ENCODE measurements at places on chromosomes 11 and 22.

- DNase-seq: no peak
Observed at GRCh38 chr22:35525687-35526332, 14.8 kb upstream of the RASD2 start.

- no peak for DNase-seq
Observed at GRCh38 chr22:49956914-49957825, 3.4 kb upstream of the PIM3 start.

GRCh38 chr11:120212926-120213325 lies 2.1 kb downstream of the OAF start:
- no peak for DNase-seq

GRCh38 chr11:62930157-62930556 lies 9.0 kb upstream of the CHRM1 start:
- no peak for DNase-seq

DNA sequence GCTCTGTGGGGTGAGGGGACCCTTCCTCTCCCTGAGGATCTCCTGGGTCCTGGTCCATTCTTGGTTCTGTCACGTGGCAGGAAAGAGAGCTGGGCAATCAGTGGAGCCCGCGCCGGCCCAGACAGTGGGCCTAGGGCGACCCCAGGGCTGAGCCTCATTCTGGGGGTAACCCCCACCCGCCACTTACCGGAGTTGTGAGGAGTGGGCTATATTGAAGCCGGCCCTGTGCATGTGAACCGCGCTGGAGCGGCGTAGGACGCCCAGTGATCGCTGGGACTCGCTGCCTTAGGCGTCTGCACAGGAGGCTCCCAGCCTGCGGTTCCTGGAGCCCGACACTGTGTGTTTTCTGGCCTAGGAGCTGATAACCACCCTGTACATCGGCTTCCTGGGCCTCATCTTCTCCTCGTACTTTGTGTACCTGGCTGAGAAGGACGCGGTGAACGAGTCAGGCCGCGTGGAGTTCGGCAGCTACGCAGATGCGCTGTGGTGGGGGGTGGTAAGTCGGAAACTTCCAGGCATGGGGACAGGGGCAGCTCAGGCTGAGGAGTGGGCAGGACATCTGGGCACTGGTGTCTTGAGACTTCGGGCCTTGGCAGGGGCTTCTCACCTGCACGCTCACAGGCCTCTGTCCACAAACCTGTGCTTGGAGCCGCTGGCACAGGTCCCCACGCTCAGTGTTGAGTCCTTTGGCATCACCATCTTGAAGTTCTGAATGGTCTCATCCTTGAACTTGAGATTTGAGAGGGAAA lies 127.1 kb downstream of the KCNQ1OT1 start:
- DNase-seq: no peak

DNA sequence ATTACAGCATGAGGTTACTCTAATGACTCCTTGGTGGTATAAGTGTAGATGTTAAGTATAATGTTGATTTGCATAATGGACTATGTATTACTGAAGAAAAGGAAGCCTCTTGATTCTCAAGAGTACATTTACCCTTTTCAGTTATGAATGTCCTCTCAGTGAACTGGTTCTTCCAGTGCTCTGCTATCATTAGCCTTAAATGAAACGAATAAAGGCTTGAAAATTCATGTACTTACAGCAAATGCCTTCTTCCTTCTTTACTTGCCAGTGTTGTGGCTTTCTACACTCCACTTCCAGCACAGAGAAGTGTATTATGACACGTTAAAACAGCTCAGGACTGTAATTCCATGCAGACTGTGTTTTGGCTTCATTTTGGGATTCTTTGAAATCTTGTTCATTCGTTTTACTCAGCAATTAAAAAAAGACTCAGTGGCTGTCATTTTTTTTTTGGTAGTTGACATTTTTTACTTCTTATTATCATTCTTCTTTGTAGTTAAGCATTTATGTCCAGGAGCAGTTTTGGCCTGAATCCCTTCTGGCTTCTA lies 96.9 kb downstream of the MTMR3 start:
- DNase-seq: no peak

Measured in D721Med (cell line).